CD4-positive, alpha-beta T cell (primary cell): ENCODE measurements at places on chromosomes 11 and 22.

- H3K4me1 ChIP-seq: no peaks in the 10 kb centered on the region
- DNase-seq: no peak
- H3K27me3 ChIP-seq: peaks cover under 1% of the 10 kb centered on the region
- H3K27ac ChIP-seq: no peak overlapping the region
- H3K36me3 ChIP-seq: no peaks in the 10 kb centered on the region
Observed at GRCh38 chr11:15141381-15141780, 26.7 kb downstream of the INSC start.

DNA sequence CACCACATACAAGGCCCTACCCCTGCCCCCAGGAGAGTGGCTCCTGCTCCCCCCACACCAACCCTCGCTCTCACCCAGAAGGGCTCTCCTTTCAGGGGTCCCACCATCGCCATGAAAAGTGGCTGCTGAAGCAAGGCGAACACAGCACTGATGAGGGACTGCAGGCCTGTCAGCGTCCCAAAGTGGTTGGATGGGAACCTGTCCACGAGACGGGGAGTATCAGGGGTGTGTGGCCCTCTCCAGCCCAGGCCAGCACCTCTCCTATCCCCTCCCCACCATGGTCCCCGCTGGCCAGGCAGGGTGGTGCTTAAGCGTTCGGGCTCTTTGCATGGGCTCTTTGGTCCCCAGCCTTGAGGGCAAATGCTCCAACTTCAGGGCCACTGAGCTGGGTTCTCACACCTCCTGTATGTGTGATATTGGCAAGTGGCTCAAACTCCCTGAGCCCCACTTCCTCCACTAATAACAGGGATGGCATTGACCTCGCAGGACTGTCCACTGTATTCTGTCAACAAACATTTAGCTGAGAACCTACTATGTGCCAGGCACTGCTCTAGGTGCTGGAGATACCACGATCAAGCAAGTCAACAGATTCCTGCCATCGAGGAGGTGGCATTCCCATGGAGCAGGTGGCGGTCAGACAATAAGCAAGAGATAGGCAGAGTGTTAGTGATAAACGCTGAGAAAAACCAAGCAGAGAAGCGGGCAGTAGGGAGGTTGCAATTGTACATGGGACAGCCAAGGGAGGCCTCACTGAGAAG is 26.9 kb downstream of the RTN4RL2 start:
- no peak for DNase-seq
- peaks cover 18% of the 10 kb centered on the region for H3K27me3 ChIP-seq
- no peak overlapping the region for H3K4me3 ChIP-seq
- H3K27ac ChIP-seq: no peak overlapping the region

DNA sequence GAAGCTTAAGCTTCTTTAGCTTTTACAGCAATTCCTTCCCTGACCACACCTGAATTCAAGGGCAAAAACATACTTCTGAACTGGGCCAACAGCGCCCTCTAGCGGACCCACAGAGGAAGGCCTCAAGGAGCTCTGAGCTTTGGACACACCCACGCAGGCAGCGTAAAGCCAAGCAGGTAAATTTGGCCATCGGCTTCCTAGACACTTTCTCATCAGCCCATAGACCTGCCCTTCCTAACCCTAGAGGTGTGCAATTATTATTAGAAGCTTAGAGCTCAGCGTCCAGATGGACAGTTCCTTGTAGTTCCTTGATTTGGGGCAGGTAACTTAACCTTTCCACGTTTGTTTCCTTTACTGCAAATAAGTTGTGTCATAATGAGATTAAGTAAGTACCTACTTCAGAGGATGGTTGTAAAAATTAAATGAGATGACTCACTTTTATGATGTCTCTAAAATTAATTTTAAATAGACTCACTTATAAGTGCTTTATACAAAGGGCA is 25.7 kb upstream of the HMGXB4 start:
- H3K27me3 ChIP-seq: no peaks in the 10 kb centered on the region
- H3K36me3 ChIP-seq: no peaks in the 10 kb centered on the region
- peak; percentile 57 for DNase-seq
- no peak overlapping the region for H3K4me3 ChIP-seq
- no peak overlapping the region for H3K27ac ChIP-seq
- H3K4me1 ChIP-seq: peaks cover 4% of the 10 kb centered on the region

DNA sequence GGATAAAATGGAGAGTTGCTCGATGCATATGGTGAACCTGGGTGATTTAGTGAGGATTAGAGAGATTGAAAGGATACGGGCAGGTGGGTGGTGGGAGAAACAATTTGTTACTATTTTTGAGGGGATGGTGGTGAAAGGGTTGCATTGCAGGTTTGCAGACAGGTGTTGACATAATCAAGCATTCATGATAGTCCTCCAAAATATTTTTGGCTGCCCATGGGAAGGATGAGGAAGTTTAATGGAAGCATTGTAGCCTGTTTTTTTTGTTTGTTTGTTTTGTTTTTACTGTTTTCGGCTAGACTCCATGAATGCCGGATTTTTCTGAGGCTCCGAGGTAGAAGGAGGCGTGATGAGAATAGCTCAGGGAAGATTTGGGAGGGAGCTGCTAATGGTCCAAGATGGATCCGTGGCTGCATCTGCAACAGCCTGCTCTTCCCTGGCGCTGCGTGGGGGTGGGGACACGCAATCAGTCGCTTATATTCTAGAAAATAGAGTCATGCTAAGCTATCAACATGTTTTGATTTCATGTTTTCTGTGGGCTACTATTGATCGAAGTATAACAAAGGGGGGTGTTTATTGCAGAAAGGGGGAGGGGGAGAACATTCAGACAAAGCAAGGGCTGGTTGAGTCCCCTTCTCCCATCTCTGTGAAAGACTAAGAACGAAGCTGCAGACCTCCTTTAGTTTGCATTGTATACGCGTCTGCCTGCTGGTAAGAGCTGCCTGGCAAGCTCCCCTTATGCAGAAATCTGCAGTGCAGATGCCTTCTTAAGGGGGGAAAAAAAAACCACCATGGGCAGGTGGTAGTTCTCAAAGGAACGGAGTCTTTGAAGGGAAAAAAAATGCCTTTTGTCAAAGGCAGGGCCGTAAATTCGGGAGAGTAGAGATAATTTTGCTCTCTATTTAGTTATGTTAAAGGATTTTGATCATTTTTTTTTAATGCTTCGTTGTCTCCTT is 1.0 kb downstream of the RTN3 start:
- no peaks in the 10 kb centered on the region for H3K27me3 ChIP-seq
- DNase-seq: no peak
- peak overlapping the region; percentile 92 for H3K27ac ChIP-seq
- H3K36me3 ChIP-seq: no peaks in the 10 kb centered on the region
- peak overlapping the region; percentile 94 for H3K4me3 ChIP-seq

GRCh38 chr11:7575841-7576725 is 62.3 kb downstream of the PPFIBP2 start:
- H3K27ac ChIP-seq: no peak overlapping the region
- no peaks in the 10 kb centered on the region for H3K36me3 ChIP-seq

DNA sequence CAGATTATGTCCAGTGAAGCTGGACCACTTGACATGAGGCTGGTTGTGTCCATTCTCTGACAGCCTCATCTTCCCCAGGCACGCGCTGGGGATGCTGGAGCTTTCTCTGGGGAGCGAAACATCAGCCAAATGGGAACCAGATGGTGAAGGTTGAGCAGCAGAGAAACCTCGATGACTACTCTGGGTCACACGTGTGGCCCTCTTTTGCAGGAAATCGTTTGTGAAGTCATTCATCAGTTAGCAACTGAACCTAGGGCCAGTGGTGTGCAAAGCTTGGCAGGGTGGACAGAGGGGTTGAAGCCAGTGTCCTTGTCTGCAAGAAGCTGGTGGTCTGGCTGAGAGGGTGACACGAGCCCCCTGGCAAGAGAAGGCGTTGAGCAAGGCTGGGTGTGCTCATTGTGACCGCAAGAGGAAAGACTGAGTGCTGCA is 109.8 kb downstream of the ZBTB16 start:
- H3K27me3 ChIP-seq: no peaks in the 10 kb centered on the region
- H3K4me1 ChIP-seq: peaks cover 99% of the 10 kb centered on the region
- no peak overlapping the region for H3K4me3 ChIP-seq
- H3K27ac ChIP-seq: no peak overlapping the region
- H3K36me3 ChIP-seq: no peaks in the 10 kb centered on the region
- DNase-seq: no peak

DNA sequence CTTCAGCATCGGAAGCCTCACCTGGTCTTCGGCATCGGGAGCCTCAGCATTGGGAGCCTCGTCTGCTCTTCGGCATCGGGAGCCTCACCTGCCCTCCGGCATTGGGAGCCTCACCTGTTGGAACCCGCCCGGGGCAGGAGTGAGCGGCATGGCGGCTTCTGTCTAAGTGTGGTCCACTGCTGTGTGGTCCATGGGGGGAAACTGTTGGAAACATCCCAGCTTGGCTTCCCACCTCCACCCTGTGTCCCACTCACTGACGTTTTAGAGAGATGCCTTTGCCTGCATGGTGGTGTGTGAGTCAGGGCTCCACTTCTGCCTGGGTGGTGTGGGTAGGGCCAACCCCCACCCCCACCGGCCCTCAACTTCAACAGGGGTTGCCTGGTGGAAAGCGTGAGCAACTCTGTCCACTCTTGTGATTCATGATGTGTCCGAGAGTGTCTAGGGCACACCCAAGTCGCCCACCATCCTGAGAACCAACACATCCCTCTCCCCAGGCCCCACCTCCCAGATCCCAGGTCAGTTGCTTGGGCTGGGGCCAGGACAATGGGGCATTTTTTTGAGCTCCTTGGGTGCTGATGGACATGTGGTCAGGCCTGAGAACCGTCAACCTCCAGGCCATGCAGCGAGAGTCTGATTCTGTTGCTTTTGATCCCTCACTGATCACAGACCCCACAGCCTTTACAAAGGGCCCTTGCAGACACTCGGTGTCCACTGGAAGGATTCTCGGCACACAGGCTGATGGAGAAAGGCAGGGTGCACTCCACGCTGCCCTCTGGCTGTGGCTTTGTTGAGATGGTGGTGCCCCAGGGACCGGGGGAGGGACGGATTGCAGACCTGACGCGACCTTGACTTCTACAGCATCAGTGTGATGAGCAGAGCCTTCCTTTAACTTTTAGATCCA is 406.7 kb downstream of the TBC1D22A start:
- no peak overlapping the region for H3K27ac ChIP-seq
- DNase-seq: no peak
- no peaks in the 10 kb centered on the region for H3K4me1 ChIP-seq
- H3K27me3 ChIP-seq: no peaks in the 10 kb centered on the region
- peaks cover 30% of the 10 kb centered on the region for H3K36me3 ChIP-seq

- no peak overlapping the region for H3K4me3 ChIP-seq
- no peaks in the 10 kb centered on the region for H3K36me3 ChIP-seq
- no peaks in the 10 kb centered on the region for H3K27me3 ChIP-seq
Observed at GRCh38 chr11:16040151-16040550, 316.2 kb downstream of the SOX6 start.

DNA sequence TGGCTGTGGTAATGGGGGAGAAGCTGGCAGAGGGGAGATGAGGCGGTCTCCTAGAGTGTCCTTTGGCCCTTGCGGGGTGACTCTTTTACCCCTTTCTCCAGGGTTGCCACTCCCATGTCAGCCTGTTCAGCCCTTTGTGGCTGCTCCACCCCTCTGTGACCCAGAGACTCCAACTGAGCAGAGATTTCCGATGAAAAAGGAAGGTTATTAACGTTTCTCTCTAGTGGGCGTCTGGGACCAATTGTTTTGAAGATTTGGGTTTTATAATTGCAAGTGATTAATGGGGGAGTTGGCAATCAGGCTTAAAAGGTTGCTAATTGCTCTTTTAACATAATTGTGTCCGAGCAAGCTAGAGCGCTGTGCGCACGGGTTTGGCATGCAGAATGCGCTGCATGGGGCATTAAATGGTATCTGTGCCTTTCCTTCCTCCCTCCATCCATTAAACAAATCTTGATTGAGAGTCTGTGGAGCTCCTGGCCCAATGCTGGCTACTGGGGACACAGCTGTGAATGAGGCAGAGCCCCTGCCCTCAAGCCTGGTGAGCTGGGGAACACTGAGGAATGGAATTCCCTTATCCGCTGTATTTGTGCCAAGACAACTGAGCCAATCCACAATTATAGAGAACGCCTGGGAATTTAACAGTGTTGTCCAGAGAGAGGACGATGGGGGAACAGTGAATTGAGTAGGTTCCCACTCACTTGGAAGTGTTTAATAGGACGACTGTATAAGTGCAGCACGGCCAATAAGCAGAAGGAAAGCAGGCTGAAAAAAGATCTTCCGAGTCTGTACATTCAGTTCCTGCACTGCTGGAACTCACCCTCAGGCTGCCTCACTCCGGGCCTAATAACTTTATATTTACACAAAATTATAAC is 295.9 kb downstream of the MIAT start:
- no peaks in the 10 kb centered on the region for H3K4me1 ChIP-seq
- H3K36me3 ChIP-seq: no peaks in the 10 kb centered on the region
- no peak overlapping the region for H3K4me3 ChIP-seq
- peaks cover 15% of the 10 kb centered on the region for H3K27me3 ChIP-seq
- DNase-seq: no peak

DNA sequence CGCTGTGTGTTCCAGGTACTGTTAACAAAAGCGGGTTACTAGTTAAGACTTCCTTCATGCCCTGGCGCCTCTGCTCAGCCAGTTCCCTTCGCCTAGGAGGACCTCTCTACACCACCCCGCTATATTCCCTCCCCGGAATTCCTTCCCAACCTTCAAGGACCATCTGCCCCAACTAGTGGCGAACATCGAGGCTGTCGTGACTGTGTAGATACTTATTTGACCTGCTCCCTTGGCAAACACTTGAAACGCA is 450 bp upstream of the BCL2L13 start:
- no peak for DNase-seq
- H3K4me1 ChIP-seq: peaks cover 24% of the 10 kb centered on the region
- no peaks in the 10 kb centered on the region for H3K27me3 ChIP-seq
- H3K27ac ChIP-seq: peak overlapping the region; percentile 98
- H3K36me3 ChIP-seq: peaks cover 2% of the 10 kb centered on the region

DNA sequence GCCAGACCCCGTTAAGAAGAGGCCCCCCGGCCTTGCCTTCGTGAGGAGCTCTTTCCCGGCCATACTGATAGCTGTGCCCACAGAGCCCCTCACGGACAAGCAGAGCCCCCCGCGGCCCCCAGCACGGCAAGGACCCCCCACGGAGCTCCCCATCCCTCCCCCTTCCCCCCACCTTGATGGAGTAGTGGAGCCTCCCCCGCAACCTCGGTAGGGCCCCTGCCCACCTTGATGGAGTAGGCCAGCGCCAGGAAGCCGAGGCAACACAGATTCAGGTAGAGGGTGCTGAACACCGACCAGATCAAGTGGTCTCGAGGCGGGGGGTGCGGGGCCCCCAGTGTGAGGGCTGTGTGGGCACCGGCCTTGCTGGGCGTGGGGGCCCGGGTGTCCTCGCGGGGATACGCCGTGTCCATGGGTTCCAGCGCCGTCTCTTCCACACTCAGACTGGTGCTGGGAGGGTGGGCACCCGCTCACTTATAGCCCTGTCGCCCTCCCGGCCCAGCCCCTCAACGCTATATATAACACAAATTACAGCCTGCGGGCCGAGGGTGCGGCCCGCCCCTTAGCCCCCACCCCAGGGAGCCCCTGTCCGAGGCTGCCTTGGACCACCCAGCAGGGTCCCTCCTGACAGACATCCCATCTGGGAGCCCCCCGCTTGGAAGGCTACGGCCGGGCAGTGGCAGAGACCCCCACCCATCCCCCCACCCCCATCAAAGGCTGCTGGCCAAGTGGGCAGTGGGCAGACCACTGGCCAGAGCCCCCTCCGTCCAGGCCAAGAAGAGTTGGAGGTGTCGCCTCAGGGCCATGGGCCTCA is at the start of gene IFITM5:
TSS of gene IFITM5 (minus strand) at position 446 of the 811 bp plus-strand sequence. CDS start at position 410, 36 bp downstream.
- DNase-seq: no peak
- H3K27me3 ChIP-seq: no peaks in the 10 kb centered on the region
- H3K4me3 ChIP-seq: no peak within 1 kb of the TSS
- peaks cover 37% of the 10 kb centered on the region for H3K4me1 ChIP-seq
- peaks cover 5% of the 10 kb centered on the region for H3K36me3 ChIP-seq

- DNase-seq: no peak
- H3K4me1 ChIP-seq: no peaks in the 10 kb centered on the region
- no peaks in the 10 kb centered on the region for H3K27me3 ChIP-seq
- H3K27ac ChIP-seq: no peak overlapping the region
- no peak overlapping the region for H3K4me3 ChIP-seq
- no peaks in the 10 kb centered on the region for H3K36me3 ChIP-seq
Observed at GRCh38 chr11:70424765-70425344, 26.5 kb downstream of the CTTN start.
